8988T (cell line): ENCODE measurements at places on chromosomes 3 and 15.

- DNase-seq: no peak
Observed at GRCh38 chr15:39744334-39745103, 38.1 kb downstream of the FSIP1 start.

GRCh38 chr3:54506603-54507002 lies 384.3 kb downstream of the CACNA2D3 start:
- no peak for DNase-seq

DNA sequence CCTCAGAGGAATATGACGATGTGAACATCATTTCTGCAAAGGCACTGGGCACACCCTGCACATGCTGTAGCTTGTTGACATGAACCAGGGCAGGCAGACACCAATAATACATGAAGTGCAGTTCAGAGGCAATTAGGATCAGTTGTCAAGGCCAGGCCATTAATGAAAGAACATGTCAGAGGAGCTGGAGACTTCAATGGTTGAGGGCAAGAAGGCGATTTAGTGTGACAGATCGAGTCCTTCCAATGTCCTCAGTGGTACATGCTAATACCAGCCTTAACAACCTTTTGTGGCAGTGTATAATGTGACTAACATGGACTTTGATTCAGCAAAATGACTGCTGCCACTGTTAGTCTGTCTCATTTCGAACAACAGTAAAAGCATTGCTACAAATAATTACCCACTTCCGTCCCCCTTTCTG lies 205.2 kb upstream of the NANOGP8 start:
- no peak for DNase-seq

DNA sequence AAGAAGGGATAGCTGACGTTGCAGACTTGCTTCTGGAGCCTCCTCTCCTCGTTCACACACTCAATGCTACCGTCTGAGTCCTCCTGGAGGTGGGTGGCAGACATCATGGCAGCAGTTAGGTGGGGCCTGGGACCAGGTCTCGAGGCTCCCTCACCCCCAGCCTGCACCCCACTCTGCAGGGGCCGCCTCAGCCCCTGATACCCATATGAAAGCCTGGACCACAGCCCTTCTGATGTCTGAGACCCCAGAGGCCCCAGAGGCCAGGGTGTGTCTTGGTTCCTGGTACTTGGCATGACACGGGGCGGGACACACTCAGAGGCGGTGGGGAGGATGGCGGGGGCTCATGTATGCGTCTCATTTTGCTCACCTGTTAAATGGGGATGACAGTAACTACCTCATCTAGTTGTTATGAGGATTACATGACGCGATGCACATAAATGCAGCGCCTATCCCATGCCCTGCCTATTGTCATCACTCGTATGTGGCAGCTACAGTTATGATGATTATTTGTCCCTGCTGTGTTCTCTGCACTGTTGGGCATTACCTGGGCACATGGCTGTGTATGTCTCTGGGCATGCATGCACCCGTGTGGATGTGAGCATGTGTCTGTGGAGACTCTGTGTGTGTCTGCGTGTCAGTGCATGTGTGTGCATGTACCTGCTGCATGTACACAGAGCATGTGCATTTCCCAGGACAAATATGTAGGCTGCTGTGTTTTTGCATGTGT lies 39.9 kb downstream of the FEM1B start:
- no peak for DNase-seq

- no peak for DNase-seq
Observed at GRCh38 chr3:193942516-193943055, 193.4 kb upstream of the HES1 start.

- DNase-seq: no peak
Observed at GRCh38 chr15:71679793-71680353, 130.5 kb upstream of the NR2E3 start.

- no peak for DNase-seq
Observed at GRCh38 chr15:98668566-98669308, 20.4 kb downstream of the IGF1R start.

DNA sequence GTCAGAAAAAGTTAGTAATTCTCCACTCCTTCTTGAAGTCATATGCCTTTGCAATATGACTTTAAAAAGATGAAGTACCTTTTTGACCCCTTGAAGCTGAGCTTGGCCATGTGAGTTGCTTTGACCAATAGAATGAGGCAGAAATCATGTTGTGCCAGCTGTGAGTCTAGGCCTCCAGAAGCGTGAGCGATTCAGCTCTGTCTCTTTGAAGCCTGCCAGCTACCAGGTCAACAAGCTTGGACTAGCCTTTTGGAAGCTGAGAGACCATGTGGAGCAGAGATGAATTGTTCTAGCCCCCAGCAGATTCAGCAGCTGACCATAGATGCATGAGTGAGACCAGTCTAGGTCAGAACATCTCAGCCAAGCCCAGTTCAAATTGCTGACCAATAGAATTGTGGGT lies 69.8 kb upstream of the EOMES start:
- DNase-seq: no peak

DNA sequence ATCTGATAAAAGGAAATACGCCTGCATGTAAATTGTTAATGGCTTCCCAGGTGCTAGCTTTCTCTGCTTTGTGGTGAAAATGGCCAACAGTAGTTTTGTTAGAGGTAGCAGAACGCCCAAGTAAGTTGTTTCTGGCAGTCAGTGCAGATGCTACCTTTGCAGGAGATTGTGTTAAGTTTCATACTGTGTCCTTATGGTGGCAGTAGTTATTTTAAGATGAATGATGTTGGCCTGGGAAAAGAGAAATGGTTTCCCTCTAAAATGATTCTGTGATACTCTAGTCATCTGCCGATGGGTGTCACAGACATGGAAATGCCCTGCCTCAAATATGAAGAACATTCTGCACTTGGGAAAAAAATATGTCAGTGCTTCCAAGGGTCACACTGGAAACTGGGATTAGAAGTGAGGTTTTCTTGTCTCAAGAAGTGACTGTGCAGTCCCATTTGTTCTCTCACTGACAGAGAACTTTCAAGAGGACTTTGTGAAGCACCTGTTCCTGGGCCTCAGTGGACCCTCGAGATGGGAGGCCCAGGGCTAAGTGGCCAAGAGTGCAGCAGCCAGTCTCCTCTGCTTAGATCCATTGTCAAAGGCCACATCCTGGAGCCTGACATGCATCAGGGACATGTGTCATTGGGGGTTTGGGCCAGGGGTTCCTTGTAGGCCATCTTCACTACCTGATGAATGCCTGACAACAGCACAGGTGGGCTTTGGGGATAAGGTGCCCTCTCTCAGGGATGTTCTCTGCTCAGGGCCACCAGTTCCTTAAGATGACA lies 393.3 kb downstream of the CACNA2D3 start:
- DNase-seq: no peak

- DNase-seq: no peak
Observed at GRCh38 chr3:116483135-116483534, 37.8 kb upstream of the LSAMP start.

DNA sequence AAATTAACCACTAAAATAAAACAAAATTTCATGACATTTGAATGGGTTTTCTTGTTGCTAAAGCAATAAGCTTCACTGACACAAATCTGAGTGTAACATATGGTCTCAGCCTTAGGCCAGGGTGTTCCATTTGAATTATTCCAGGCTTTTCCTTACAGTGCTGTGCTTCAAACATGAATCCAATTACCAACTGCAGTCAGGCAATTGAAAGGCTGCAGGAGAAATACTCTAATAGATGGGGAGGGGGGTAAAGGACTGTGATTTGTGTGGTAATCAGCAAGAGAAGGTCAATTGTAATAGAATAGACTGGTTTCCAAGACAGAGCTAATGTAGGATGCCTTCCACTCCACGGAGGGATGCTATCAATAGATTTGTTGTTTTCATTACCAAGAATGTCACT lies 466.7 kb downstream of the C3orf38 start:
- DNase-seq: no peak

DNA sequence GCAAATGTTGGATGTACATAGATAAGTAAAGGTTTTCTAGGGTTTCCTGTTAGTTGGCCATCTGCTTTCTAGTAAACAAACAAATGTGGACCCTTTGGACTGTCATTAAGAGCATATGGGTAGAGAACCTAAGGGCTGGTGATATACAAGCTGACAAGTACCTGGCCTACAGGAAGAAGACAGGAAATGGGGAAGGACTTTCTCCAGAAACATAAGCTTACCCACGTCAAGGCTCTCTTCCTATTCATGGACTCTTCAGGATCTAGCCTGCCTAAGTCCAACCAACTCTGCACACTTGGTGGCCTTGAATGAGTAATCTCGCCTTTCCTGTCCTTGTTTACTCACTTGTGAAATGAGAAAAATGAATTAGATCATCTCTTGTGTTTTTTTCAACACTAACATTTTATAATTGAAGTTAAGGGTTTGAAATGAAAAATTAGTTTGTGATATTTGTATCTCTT lies 22.2 kb upstream of the GOLIM4 start:
- DNase-seq: no peak

GRCh38 chr3:4994144-4994730 lies 15.0 kb downstream of the BHLHE40 start:
- no peak for DNase-seq

DNA sequence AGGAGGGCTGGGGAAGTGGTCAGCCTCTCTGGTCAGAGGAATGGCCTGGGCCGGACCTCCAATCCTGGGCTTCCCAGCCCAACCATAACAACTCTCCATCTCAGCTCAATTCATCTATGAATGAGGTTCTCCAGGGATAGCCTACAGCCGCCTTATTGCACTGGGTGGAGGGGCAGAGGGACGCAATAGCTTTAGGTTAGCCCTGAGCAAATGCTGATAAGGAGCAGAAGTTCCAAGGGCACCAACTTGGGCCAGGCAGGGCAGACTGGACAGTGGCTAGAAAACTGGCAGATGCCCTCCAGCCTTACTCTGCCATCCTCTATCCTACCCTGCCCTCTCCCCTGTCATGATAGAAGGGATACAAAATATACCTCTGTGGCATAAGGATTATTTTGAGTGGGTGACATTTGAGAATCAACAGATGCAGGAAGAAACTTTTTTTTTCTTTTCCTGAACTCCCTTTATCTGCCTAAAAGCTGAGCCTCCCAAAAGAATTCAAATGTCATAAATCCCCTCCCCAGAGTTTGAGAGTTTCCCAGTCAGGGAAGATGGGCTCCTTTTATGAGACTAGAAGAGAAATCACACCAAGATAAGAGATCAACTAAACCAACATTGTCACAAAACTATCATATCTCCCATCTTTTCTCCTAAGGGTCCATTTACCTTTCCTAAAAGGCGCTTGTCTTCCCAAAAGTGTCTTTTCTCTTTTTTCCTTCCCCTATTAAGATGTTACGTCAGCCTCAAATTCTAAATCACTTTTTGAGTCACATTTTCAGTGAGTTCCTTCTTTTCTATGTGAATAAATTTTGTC lies 40.4 kb upstream of the C15orf39 start:
- no peak for DNase-seq

DNA sequence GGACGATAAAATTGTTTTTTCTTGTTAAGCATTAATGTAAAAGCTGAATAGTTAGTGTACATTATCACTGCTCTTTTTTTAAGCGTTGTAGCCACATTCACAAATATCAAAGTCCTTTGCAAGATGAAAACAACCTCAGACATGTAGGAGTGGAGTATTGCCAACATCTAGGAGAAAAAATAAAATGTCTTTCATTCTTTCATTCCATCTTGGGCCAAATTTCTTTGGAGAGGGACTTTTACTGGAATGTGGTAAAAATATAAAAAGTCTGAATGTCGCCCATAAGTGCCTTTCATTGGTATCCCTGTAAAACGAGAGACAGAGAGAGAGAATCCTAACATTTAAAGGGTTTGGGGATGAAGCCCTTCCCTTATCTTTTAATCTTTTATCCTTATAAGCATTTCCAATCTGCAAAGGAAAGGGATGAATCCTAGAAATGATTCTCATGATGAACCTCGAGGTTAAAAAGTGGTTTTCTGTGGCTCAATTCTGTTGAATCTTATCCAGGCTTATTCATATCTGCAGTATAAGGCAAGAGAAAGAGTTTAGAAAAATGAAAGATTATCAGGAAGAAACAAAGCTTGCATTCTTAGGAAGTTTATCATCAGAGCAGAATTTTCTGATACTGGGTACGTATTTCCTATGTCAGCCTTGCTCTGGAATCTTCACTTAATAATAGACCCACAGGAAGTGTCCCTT lies 1031.7 kb downstream of the MCTP2 start:
- DNase-seq: no peak

DNA sequence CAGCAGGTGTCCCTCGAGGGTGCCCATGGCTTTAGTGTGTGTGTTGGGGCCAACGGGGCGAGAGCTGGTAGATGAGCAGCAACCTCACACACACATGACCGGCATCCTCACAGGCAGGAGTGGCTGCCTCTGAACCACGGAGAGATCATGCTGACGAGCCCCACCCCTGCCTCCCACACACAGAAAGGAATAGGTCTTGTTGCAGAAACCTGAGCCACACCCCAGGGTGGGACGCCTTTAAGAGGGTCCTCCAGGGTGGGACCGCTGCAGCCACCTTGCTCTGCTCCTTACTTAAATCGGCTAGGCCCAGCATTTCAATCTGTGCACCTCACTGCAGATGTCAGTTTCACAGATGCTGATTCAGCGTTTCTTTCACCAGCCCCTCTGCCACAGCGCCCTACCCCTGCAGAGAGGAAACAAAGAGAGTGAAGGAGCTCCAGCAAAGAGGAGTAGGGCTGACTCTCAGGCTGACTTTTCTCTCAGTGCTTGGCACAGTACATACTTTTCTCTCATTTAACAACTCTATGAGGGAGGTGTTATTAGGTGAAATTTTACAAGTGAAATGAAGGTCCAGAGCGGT lies 61.2 kb upstream of the EPHB3 start:
- DNase-seq: no peak

- no peak for DNase-seq
Observed at GRCh38 chr3:129967761-129968160, 6.8 kb upstream of the TRH start.

DNA sequence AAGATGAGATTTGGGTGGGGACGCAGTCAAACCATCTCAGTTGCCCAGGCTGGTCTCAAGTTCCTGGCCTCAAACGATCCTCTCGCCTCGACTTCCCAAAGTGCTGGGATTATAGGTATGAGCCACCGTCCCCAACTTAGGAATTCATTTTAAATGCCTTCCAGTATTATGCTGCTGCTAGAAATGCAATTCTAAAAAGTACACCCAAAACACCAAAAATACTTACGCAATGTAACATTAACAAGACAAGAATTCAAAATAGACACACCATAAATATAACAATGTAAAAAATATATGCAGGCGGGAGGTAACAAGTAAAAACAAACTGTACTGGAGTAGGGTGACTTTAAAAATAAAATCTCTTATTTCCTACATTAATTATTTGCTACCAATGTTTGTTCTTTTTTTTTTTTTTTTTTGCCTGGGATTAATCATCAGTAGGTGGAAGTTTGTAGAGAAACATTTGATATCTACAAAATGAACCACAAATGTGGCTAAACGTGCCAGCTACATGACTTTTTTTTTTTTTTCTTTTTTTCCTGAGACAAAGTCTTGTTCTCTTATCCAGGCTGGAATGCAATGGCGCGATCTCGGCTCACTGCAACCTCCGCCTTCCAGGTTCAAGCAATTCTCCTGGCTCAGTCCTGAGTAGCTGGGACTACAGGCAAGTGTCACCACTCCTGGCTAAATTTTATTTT lies 56.8 kb downstream of the SETMAR start:
- DNase-seq: no peak

GRCh38 chr3:127637546-127637945 lies 8.6 kb downstream of the PODXL2 start:
- DNase-seq: no peak

DNA sequence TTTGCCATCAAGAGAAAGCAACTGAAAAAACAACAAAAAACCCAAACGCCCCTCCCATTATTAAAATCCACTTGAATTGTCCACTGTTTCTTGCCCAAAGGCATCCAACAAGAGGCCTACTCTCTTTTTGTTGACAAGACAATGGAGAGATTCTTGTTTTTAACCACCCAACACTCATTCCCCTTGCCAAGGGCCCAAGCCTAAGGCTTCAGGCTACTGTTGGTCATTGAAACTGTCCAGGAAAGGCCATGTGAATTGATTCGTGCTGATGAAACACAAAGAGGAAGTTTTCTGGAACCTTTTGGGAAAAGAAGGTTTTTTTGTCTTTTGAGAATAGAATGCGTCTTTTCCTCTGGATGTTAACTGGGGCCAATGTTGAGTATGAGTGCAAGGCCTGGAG lies 157.4 kb upstream of the PFN2 start:
- no peak for DNase-seq
